ENCODE measurements at places on chromosomes 16 and 17.

DNA sequence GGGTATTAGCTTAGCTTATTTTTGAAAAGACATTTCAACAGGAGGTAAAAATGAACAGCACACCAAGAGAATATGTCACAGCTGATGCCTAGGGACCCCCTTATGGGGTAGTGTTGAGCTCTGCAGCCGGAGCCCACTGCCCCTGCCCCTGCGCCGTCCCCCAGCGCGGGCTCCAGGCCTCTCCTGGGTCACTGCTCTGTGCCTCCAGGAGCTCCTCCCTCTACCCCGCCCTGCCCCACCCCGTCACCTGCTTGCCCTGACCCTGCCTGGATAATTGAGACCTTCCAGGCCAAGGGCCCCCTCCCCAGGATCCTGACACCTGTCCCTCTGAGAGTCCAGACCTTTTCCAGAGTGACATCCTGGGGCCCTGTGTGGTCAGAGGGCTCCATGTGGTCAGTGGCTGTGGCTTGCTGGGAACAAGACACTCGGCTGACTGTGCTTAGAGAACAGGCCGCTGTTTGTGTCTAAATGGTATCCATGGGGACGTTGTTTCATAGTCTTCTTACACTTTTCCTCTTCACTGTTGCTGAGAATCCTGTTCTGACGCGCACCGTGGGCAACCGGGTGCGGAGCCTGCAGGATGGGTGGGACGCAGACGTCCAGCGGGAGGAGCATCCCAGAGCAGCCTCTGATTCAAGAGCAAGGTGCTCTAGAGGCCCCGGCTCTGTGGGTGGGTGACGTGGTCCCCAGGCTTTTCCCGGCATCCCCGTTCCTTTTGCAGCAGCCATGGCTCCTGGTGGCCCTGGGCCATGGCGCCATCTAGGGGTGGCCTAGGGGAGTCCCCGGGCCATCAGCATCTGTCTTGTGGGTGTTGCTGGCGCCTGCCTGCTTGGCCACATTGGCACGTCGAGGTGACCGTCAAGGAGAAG lies 20.0 kb upstream of the WFIKKN1 start:
- DNase-seq, result peak; percentile 55

DNA sequence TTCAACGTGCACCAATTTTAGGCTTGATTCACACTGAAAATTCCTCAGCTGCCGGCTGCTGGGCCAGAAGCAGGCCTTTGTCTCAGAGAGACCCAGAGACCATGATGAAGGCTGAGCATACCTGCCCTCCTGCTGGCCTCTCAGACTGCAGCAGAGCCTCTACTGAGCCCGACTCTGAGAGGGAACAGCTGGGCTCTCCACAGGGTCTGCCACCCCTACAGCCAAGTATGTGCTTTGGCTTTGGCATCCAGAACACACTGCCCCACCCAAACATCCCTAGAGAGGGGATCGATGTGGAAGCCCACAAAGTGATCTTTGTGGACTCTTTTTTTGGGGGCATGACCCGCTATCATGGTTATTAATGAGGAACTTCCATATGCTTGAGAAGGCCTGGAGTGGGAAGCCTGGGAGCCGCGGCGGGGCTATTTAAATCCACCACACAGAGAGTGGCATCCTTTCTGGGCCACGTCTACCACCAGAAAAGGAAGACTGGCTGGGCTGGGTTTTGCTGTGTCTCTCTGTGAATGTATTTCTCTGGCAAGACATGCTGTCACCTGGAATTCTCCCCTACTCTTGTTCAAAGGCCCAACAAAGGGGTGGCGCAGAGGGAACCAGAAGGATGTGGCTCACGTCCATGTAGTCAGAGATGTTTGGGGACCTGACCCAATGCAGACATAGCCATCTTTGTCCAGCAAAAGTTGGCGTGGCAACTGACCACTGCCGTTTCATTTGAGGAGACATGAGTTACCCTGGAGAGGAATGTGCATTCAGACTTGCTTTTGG lies 69.3 kb downstream of the GNAO1 start:
- DNase-seq, result no peak

GRCh38 chr17:63162406-63163157 lies 196.5 kb downstream of the TANC2 start:
- DNase-seq, result no peak

DNA sequence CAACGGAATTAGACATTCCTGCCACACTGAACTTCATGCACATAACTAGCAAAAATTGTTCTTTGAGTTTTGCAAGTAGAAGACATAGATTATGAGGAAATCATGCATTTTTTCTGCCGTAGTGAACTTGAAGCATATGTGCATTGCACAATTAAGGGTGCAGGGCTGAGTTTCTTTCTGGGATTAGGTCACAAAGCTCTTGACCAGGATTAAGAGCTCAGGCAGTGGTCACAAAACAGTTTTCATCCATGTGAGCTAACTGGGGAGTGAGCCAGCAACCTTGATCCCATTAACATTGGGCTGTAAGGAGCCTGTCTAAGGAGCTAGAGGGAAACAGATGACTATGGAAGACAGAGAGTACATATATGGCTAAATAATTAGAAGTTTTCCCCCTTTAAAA lies 143.7 kb downstream of the PMP22 start:
- DNase-seq, result no peak

DNA sequence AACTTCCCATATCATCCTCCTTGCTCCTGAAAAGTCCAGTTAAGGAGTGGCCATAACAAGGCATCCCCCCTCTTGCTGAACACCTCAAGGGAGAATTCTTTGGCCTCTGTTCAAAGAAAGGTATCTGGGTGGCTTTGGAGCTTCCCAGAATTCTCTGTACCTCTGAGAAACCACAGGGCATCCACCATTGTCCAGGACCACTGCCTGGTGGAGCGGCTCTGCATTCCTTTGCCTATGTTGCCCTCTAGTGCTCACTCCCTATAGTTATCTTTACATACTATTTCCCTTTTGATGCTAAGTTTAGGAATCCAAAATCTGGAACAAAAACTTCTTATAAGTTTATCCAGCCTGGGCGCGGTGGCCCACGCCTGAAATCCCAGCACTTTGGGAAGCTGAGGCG lies 30.3 kb downstream of the CHD9NB start:
- DNase-seq, result no peak

- DNase-seq, result no peak
Measured at GRCh38 chr17:36661688-36662087, 60.3 kb downstream of the MRM1 start.

- no peak for DNase-seq
Measured at GRCh38 chr17:78589031-78589675, 12.0 kb upstream of the DNAH17 start.

GRCh38 chr16:56869513-56870275 lies 4.7 kb downstream of the SLC12A3 start:
- peak; percentile 28 for DNase-seq

DNA sequence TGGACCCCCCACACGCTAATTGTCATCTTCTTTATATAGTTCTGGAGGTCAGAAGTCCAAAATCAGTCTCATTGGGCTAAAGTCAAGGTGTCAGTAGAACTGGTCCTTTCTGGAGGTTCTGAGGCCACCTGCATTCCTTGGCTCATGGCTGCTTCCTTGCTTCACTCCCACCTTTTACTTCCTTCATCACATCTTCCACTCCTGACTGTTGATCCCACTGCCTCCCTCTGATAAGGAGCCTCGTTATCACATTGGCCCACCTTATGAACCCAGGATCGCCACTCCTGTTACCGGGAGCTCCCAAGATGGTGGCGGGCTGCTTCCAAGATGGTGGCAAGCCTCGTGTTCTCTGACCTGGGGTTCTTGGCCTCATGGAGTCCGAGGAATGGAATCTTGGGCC lies 83.0 kb downstream of the CDC27 start:
- no peak for DNase-seq

DNA sequence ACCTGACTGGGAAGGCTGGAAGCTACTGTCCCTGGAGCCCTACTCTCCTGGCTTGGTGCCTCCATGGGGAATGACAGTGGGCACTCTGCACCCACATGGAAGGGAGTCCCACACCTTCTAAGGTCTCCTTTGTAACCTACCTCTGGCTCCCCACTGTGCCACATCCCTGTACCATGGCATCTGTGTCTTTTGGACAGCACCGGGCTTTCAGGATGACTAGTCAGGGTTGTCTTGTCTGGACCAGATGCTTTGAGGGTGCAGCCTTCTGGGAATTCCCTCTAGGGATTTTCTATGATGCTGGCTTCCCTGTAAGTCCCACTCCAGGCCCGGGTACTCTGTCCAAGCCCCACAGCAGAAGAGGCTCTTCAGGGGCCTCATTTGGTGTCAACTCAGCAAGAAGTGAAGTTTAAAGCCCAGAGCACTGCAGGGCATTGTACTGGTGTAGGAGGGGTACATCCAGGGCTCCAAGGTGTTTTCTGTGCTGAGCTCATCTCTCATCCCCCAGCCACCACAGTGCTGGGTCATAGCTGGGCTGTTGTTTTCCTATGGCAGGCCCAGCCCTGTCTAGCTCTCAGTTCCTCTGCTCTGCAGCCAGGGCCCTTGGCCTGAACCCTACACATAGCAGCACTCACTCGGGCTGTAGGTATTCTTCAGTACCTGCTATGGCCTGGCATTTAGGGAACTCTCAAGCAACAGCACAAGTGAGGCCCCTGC lies 255.3 kb downstream of the CPPED1 start:
- DNase-seq, result no peak

GRCh38 chr16:14289692-14290340 lies 218.7 kb downstream of the MRTFB start:
- DNase-seq, result no peak

DNA sequence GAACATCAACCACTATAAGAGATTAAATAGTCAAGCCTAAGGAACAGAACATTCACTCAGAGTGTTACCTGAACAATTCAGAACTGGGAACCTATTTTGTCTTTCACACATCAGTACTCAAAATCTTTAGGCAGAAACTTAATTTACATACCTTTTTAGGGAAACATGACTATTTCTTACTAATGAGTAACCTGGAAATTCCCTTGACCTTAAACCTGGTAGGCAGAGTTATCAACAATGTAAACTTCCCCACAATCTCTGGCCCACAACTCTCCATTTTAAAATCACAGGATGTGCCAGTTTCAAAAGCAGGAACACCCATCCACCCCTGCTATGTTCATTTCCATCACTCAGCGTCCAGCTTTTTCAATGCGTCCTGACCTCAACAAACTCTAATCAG lies 132.9 kb upstream of the ANKFN1 start:
- no peak for DNase-seq

GRCh38 chr17:7712111-7712771 lies 5.3 kb upstream of the DNAH2 start:
- DNase-seq, result no peak

DNA sequence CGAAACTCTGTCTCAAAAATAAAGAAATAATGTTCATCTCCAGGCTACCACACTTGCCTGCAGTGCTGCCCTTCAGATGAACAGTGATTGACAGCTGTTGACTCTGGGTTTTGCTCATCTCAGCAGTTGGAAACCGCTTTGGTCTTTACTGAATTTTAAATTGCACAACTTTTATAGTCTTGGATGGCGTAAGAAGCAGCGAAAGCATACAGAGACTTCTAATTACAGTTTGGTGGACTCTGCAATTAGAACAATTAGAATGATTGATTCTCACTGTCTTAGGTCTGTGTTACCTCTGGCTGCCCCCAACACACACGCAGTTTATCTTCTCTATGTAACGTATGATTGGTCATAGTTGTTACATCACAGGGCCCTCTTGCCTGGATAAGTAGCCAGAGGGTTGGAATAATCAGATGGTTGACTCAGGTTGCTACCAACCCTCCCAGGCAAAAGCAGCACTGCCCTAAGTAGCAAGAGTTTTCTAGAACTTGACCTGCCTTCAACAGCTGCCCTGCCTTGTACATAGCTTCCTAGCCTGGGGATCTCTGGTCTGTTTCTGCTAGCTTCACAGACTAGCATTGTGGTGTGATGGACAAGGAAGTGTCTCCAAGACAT lies 1.9 kb upstream of the NAT9 start:
- DNase-seq, result no peak

GRCh38 chr16:72862090-72862489 lies 185.8 kb downstream of the ZFHX3 start:
- DNase-seq, result no peak

DNA sequence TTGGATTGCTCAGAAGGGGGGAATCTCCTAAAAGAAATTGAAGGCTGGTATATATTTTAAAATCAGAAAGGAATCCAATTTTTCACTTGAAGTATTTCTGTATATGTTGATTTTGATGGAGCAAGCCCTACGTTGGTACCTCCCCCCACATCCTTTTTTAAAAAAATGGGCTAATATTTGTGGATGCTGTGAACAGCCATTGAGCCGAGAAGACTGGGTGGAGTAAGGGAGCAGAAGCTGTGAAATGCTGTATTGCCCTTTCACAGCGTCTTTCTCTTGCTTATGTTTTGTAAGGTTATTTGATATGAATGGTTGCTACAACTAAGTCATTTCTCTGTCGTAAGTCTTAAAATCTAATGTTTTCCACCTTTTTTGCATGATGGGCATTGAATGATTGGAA lies 2.3 kb downstream of the PAFAH1B1 start:
- no peak for DNase-seq

GRCh38 chr17:45308840-45309239 lies 8.0 kb downstream of the MAP3K14 start:
- no peak for DNase-seq

- DNase-seq, result no peak
Measured at GRCh38 chr16:30980959-30981358, 4.0 kb upstream of the HSD3B7 start.

DNA sequence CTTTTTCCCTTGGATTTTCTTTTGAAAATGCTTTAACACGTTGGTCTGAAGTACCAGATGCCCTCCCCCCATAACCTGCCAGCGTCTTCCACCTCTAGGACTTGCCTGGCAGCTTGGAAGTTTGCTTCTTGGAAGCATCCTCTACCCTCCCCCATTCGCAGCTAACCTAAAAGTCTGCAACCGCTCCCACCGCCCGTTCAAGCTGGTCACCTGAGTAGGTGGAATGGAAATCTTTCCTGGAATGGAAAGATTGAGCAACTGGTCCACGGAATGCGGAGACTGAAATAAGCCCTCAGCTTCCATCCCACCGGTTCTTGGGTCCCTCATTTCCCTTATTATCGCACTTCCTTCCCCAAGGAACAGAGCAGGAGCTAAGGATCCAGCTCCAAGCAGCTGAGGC lies 31.4 kb downstream of the HS3ST3B1 start:
- no peak for DNase-seq

GRCh38 chr17:45402916-45403315 lies 29.8 kb downstream of the ARHGAP27 start:
- DNase-seq, result no peak

GRCh38 chr17:76264425-76264754 lies 758 bp upstream of the UBALD2 start:
- DNase-seq, result no peak

DNA sequence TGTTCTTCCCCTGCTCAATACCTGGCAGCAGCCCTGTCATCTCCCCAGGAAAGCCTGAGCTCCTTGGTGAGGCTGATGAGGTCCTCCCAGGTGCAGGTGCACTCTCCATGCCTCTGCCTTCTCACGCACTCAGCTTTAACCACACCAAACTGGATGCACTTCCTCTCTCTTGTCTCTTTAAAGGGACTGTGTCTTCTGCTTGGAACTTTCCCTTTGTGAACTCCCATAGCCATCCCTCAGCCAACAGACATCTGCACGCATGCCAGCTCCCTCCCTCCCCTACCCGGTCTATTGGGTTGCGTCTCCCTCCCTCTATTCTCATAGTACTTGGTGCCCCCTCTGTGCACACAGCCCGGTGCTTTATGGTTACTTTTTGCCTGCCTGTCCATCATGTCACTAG lies 231.2 kb downstream of the MSI2 start:
- DNase-seq, result no peak

- DNase-seq, result no peak
Measured at GRCh38 chr17:19319771-19320505, 42.6 kb downstream of the B9D1 start.

- DNase-seq, result no peak
Measured at GRCh38 chr17:17922070-17922614, 50.1 kb downstream of the TOM1L2 start.

GRCh38 chr17:1197781-1198490 lies 18.2 kb upstream of the ABR start:
- peak; percentile 51 for DNase-seq

GRCh38 chr16:47858333-47858982 lies 297.3 kb downstream of the ABCC12 start:
- no peak for DNase-seq

Measured in stimulated activated CD8-positive, alpha-beta memory T cell treated with anti-CD3 and anti-CD28 coated beads, Interleukin-2, amount 100 ng/mL, for 48 hours (primary cell).